Right ventricle myocardium superior (tissue), 1 donor: ENCODE measurements at places on chromosomes 2 and 18. TPM values are rescaled to one million over a fixed set of nuclear protein-coding genes. Genes with fewer than 3 reads are reported as not detected.

RAB17 gene
- 4.1 TPM for total RNA-seq

REG1B gene
- total RNA-seq: not detected

DLGAP1 gene
- total RNA-seq: 0.08 TPM

CEBPZ gene
- 30.1 TPM for total RNA-seq

IL1R2 gene
- total RNA-seq: 1.4 TPM

SLC9A2 gene
- not detected for total RNA-seq

SERPINB7 gene
- not detected for total RNA-seq

ITGAV gene
- total RNA-seq: 124 TPM

IL1A gene
- total RNA-seq: not detected

SEPTIN10 gene
- total RNA-seq: 49.3 TPM

SOWAHC gene
- total RNA-seq: 2.7 TPM

CNOT9 gene
- 17.7 TPM for total RNA-seq

COX5B gene
- 1,337 TPM for total RNA-seq

CHRND gene
- not detected for total RNA-seq

LRRC30 gene
- total RNA-seq: not detected
